ENCODE measurements at places on chromosomes 5 and 9.

GRCh38 chr5:141725891-141726290 is 43.9 kb upstream of the ARAP3 start:
- no peak for DNase-seq

DNA sequence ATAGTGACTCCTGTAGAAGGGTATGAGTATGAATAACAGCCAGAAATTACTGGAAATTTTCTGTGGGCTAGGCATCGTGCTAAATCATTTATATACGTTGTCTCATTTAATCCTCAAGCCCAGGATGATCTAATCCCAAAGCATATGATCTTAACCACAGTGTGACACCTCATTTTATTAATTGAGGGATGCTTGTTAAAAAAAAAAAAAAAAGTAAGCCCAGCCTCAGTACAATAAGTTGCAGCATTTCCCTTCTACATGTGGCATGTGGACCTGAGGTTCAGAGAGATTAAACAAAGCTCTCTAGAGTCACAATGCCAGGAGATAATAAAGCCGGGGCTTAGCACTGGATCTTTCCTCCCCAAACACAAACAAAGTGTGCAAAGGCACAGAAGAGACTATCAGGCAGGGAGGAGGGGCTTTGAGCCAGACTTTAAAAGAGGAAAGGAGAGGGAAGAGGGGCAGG is 49.5 kb downstream of the KLF4 start:
- DNase-seq, result no peak

DNA sequence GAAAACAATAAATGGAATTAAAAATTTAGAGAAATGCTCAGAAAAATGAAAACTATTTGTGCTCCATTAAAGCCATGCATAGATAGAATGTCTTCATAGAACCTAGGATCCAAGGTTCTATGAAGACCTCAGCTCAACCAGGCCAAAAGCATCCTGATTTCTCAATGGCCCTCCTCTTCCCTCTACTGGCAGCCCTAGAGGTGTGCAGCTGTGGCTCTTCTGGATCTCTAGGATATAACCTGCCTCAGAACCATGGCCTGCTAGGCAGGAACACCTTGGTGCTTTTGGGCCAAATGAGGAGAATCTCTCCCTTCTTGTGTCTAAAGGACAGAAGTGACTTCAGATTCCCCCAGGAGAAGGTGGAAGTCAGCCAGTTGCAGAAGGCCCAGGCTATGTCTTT is 15.1 kb downstream of the IFNA1 start:
- no peak for DNase-seq

GRCh38 chr5:52751137-52751536 is 36.6 kb upstream of the ITGA1 start:
- no peak for DNase-seq

- no peak for DNase-seq
These were observed 478.9 kb downstream of the HTR1A start for GRCh38 chr5:63483338-63483737.

GRCh38 chr5:93355691-93356090 is 225.3 kb downstream of the NR2F1-AS1 start:
- DNase-seq, result no peak

DNA sequence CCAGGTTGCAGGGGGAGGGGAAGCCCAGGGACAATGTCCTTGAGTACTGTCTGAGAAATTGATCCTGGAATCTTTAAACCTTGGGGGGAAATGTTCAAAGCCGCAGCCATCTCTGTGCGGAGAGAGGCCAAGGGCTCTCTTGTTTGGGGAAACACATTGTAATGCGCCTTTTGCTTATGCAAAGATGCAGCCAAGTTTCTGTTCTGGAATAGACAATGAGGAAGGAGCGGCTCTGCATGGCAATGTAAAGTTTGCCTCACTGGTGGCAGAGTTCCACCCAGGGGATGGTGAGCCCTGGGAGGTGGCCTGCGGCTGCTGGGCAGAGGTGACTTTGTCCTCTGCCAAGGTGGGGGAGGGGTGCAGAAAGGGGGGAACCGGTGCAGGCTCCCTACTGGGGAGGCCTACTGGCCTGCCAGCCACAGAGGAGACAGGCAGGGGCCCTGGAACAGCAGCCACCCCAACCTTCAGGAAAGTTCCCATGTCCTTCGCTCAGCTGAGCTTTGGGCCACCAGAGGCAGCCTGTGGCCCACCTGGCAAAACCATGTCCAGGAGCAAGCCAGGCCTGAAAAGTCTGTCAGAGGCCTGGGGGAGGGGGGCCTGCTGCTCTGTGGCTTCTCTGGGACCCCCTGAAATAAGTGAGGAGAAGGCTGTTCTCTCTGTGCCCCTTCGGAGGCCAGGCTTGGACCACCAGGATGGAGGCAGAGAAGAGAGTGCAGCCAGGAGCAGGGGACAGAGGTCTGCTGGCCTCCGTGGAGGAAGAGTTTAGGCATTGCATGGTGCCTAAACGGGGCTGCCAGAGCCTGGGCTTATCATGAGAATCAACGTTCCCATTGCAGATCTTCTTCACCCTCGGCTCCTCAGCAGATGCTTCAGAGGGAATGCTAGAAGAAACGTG is 127.8 kb downstream of the ZNF354C start:
- DNase-seq, result no peak

DNA sequence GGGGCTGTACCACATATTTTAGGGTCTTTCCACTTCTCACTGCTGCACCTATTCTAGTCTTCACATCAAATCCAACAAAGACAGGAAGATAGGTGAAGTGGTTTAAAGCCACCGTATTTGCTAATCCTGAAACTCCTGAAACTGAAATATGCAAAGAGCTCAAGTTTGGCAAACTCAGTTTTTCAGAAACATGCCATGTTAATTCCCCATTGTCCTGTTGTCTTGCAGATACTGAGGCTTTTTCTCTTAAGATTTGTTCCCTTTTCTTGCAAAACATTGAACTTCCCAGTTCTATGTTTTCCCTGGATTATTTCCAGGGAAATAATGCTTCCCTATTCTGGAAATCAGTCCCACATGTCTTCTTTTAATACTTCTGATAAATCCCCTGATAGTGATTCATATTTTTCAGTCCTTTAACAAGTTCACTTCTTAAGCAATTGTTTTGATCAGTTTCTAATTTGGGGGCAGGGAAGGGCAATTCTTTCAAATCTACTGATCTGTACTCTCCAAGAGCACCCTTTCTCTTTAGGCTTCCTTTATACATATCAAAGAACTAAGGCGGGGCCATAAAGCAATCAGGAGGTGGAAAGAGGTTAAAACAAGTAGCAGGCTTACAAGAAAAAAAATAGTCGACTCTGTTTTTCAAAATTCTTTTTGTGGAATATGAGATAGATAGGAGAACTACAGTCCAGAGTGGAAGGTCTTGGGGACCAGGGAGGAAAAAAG is 648.5 kb downstream of the BNC2 start:
- DNase-seq, result no peak

DNA sequence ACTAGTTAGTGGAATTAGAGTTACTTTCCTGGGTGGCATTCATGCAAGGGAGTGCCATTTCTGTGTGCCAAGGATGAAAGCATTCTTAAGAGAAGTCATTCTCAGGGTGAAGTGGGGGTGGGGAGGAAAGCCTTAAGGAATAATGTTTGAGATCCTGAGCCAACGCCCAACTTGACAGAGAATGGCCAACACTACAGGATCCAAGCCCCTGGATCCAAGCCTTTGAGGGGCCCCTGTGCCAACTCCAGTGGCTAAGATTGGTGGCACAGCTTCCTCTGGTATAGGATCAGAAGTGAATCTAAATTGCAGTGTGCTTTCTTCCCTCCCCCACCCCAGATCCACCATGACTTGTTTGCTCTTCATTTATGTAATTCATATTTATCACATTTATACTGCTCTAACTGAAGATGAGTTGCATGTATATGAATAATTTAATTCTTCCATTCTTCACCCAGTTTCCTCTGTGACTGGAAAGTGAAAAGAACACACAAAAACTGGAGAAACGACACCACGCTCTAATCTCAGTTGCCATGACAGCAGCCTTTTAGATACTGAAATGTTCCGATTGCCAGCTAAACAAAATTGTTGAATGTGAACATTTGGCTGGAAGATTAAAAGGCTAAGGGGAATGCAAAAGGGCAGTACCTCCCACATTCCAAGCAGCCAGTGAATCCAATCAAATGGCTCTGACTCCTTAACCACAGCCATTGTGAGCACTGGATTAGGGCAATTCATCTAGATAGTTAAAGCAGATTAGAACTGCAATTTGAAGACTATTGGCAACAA is 4.5 kb downstream of the ZNF608 start:
- no peak for DNase-seq

DNA sequence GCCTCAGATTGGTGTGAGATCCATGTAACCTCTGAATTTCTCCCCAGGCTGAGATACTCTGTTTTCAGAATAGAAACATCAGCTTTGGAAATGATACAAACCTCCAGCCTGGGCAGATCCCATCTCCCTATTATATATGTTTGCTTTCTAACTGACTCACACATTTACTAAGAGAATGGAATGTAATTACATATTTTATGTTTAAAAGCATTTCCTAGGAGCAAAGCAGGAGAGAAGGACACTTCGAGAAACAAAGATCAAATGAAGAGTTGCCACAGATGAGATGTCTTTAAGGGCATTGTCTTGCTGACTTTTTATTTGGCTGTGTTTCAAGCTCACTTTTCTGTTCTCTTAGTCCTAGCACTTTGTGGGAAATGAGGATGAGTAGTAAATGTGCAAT is 96.3 kb downstream of the CDH18 start:
- no peak for DNase-seq

DNA sequence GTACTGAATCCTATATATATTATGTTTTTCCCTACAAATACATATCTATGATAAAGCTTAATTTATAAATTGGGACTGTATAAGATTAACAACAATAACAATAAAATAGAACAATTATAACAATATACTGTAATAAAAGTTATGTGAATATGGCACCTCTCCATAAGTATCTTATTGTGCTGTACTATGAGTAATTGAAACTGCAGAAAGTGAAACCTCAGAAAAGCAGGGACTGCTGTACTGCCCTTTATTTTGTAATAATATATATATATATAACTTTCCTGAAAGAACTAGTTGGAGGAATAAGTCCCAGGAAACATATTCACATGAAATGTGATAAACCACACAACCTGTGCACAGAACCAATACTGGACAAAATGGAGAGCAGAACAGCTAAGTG is 77.3 kb downstream of the PAM start:
- no peak for DNase-seq

- no peak for DNase-seq
These were observed 78.1 kb downstream of the EDIL3 start for GRCh38 chr5:84306601-84307000.

- no peak for DNase-seq
These were observed 602.6 kb upstream of the ADAMTS16 start for GRCh38 chr5:4537489-4537888.

GRCh38 chr5:138068742-138069600 is 14.9 kb upstream of the WNT8A start:
- DNase-seq, result peak; percentile 67

GRCh38 chr9:10678790-10679189 is 66.0 kb upstream of the PTPRD start:
- no peak for DNase-seq

GRCh38 chr5:145811834-145812625 is 23.1 kb downstream of the PRELID2 start:
- DNase-seq, result no peak

GRCh38 chr5:141503681-141504080 is 14.8 kb downstream of the PCDHGC5 start:
- no peak for DNase-seq

Measured in heart left ventricle (tissue), 16 donors.